ENCODE measurements at places on chromosomes 2 and 18.

DNA sequence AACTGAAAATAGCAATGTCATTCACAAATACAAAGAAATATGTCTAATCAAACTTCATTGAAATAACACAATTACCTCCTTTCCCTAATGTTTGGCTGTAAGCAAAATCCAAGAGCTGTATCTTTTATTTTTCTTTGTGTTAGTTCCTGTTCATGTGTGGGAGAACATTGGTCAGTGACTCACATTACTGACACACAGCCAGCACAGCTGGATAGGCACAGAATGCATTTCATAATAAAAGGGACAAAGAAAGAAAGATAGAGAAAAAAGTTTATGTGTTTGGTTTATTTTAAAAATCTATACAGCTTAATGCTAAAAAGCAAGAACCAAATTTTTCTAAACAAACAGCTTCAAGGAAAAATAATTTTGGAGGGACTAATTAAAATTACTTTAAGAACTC lies 185.6 kb upstream of the COL3A1 start:
- no peak for DNase-seq

DNA sequence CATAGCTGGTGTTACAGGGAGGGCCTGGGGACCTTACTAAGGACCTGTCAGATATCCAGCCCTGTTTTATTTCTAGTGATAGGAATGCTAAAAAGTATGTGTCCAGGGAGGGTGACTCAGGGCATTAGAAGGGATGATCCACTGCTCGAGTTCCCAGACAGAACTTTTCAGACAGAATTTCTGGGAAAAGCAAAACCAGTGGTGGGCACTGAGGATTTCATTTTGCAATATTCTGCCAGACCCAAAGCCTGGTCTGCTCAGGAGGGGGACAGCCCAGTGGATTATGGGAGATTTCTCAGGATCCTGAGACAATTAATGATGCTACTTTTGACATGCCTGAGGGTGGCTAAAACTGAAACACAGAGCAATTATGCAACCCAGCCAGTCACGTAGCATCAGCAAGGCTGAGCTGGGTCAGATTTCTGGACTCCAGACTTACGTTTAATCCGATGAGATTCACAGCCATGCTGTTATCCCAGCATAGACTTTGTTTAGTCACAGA lies 4.7 kb upstream of the KCNE4 start:
- DNase-seq, result no peak

DNA sequence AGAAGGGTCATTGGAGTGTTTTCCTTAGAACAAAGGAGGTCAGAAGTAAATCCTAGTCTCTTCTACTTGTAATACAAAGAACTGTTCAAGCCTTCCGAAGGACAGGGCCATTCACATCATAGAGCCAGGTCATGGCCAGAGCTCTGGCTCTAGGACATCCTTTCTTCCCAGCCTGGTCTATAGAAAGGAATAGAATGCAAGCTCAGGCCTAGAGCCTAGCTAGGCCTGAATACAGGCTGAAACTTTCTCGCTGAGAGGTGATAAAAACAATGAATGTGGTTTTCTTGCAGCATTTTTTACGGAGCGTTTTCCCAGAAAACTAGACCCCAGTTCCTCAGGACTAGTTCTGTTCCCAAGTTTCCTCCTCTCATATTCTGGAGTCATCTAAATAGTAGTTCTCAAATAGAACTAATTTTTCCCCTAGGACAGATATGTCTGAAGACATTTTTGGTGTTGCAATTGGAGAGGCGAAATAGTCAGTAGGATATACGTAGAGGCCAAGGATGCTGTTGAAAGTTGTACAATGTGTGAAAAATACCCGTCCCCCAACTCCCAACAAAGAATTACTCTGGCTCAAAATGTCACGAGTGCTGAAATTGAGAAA lies 6.8 kb downstream of the UGT1A6 start:
- DNase-seq, result no peak

- no peak for DNase-seq
Measured at GRCh38 chr2:134341476-134341875, 87.6 kb downstream of the MGAT5 start.

DNA sequence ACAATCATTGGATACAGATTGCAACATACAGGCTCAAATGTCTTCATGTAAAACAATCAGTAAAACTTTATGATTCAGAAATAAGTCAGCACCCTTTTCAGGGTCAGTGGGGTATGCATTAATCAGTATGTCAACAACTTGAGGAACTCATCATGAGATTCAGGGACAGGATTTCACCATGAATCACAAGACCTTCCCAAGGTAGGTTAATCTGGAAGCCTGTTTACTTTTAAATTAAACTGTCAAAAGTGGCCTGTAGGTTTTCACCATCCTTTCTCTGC lies 104.8 kb downstream of the SP100 start:
- DNase-seq, result no peak

DNA sequence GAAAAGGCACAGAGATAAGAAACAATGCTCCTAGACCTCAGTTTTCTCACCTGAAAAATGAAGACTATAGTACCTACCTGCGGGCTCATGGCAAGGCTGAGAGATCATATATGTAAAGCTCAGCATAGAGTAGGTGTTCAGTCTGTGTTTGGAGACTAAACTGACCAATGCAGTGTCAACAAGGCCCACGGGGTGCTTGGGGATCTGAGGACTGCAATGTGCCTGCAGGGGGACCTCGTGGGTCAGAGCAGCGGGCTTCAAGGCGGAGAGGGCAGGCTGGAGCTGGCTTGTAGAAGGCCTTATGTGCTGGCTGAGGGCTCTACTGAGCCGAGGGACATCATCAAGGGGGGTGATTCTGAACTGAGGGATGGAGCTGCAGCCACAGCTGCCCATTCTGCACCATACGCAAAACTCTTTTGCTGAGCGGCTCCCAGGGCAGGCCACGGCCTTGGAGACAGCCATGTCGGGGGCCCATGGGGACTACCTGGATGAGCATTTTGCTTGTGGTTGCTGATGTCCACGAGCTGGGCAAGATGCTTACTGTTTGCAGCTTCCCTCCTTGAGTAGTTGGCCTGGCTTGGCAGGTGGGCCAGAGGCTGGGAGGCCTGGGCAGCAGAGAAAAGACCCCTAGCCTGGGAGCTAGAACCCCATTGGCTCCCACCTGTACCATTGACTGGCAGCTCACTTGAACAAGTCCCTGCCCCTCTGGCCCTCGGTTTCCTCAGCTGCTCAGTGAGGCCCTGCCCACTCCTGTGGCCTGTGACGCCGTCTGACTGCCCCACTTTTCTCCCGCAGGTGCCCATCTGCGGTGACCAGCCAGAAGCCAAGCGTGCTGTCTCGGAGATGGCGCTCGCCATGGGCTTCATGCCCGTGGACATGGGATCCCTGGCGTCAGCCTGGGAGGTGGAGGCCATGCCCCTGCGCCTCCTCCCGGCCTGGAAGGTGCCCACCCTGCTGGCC lies 23.5 kb downstream of the STEAP3 start:
- DNase-seq, result no peak

GRCh38 chr2:169729274-169729605 lies 4.4 kb upstream of the KLHL23 start:
- DNase-seq, result no peak

DNA sequence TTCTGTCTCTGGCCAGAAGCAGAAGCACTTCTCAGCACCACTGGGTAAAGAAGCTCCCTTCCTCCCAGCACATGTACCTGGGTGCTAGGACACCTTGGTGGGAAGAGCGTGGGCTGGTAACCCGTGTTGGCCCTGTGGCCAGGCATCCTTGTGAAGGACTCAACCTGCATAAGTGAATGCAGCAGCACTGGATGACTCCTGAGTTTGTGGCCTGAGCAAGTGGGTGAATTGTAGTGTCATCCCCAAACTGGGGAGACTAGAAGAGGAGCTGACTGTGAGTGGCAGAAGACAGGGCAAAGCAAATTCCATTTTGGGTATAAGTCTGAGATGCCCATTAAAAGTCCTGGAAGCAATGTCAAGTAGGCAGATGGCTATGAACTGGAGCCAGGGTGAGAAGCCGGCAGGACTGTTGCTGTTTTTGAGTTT lies 63.4 kb downstream of the STAT1 start:
- DNase-seq, result no peak

DNA sequence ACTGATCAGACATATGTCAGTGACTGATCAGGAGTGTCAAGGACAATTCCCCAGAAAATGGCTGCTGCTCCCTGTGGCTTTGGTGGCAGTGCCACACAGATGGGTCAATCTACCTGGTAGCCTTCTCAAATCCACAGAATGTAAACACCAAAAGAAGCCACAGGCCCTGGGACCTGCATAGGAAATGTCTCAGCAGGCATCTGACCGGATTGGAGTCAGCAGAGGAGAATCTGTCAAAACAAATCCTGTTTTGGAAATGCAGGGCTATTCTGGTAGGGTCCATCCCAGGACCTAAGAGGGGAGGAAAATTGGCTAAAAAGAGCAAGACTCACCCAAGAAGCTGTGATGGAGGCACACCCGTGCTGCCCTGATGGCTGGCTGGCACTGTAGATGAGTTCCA lies 189.7 kb downstream of the TMEM247 start:
- no peak for DNase-seq

DNA sequence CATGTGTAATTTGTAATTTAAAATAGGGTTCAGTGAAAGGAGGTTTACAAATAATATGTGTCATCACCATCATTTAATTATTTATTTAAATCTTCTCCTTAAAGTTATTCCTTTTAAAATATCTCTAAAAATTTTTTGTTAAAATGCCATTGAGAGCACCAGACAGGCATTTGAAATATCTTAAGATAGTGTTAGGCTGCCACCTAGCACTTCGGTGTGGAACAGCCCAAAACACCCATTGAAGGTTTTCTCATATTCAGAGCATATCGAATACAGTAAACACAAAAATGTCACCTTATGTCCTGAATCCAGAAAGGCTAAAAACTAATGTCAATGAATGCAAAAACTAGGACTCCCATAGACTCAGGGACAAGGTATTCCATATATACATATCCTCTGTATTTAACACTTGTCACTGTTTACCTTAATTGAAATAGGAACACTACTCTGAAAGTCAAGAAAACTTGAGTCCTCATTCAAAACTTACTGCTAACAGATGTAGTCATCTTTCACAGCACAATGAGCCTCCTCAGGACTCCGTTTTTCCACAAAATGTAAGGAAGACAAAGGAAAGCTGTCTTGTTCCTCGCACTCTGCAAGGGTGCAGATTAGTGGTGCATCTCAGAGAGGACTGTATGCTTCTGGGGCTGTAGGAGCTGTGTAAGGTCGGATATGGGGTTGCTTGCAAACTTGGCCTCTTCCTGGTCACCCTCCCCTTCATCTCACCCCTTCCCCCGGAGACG lies 329.5 kb downstream of the PAX3 start:
- no peak for DNase-seq

DNA sequence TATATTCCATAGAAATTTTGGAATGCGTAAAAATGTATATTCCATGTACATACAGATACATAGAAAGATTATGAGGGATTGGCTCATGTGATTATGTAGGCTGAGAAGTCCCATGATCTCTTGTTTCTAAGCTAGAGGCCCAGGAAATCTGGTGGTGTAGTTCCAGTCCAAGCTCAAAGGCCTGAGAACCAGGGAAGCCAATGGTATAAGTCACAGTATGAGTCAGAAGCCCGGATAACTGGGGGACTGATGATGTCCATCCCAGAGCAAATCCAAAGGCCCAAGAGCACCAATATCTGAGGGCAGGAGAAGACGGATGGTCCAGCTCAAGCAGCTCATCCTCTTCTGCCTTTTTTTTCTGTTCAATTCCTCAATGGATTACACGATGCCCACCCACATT lies 385.0 kb upstream of the KLHL29 start:
- no peak for DNase-seq

DNA sequence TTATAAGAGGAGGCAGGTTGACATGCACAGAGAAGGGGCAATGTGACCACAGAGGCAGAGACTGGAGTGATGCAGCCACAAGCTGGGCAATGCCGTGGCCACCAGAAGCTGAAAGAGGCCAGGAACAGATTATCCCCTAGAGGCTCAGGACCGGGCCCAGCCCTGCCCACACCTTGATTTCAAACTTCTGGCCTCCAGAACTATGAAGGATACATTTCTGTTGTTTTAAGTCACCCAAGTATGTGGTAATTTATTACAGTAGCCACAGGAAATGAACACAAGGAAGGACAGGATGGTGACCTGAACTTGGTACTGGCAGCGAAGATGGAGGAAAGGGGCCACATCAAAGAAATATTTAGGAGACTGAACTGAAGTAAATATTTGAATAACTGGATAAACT lies 66.8 kb upstream of the RIOK3 start:
- no peak for DNase-seq

DNA sequence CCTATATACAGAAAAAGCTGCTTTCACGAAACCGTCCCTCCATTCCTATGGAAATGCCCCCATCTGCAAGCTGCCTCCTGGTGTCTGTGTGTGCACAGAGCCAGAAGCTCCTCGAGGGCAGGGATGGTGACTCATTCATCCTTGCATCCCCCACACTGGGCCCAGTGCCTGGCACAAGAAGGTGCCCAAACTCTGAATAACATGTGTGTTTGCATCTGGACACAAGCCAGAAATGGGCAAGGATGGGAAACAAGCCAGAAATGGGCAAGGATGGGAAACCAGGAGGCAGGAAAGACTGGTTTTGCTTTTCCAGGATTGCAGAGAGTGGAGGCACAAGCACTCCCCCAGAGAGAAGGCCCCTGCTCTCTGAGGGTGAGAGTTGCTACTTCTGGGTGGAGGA lies 313.9 kb downstream of the CELF4 start:
- DNase-seq, result no peak

- no peak for DNase-seq
Measured at GRCh38 chr2:8159211-8159965, 522.5 kb upstream of the ID2 start.

- no peak for DNase-seq
Measured at GRCh38 chr18:25278394-25278793, 73.6 kb downstream of the ZNF521 start.

DNA sequence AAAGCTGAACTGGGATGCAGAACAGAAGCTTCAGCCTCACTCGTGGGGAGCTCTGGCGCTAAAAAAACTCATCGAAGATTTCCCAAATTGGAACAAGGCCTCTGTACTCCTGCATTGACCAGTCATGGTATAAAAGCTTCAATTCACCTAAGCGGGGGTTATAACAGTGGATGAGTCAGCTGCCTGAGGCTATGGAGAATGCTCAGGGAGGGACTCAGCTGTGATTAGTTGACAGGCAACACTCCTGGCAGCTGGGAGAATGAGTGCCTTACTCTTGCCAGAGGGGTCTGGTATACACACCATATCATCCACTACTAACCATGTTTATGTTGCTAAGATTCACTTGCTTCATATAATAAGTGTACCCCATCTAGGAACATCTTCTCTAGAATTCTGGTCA lies 350.6 kb upstream of the VRK2 start:
- DNase-seq, result no peak

GRCh38 chr2:197952540-197953202 lies 148.3 kb downstream of the PLCL1 start:
- DNase-seq, result no peak
